NCI-H2029 (cell line): ENCODE measurements at places on chromosomes 2 and 18.
A peak's percentile ranks its signal among the peaks of the same experiment; 100 is the strongest.

- no peak for DNase-seq
These were observed 60.7 kb downstream of the LRRFIP1 start for GRCh38 chr2:237688081-237688480.

GRCh38 chr2:207257251-207258250 lies 91.8 kb upstream of the KLF7 start:
- DNase-seq, result peak; percentile 46

- DNase-seq, result no peak
These were observed 114.9 kb downstream of the SPP2 start for GRCh38 chr2:234165421-234165820.

- DNase-seq, result no peak
These were observed 40.1 kb upstream of the CAPN13 start for GRCh38 chr2:30847329-30847728.

DNA sequence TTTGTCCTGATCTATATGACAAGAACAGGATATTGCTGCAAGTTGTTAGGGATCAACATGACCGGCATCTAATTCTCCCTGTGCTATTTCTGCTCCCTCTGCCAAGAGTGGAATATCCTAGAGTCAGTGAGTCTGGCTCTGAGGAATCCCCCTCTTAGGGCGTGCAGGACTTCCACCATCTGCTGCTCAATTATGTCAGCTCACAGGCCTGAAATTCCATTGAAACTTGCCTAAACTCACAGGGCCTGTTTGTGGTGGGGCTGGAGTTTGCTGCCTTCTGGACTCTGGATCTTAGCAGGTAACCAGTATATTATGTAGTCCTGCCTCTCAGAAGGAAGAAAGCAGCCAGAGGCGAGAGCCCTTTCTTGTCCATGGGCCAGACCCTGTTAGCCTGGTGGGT lies 323.0 kb downstream of the TSN start:
- no peak for DNase-seq

- no peak for DNase-seq
These were observed 49.8 kb downstream of the PMS1 start for GRCh38 chr2:189834059-189834458.

DNA sequence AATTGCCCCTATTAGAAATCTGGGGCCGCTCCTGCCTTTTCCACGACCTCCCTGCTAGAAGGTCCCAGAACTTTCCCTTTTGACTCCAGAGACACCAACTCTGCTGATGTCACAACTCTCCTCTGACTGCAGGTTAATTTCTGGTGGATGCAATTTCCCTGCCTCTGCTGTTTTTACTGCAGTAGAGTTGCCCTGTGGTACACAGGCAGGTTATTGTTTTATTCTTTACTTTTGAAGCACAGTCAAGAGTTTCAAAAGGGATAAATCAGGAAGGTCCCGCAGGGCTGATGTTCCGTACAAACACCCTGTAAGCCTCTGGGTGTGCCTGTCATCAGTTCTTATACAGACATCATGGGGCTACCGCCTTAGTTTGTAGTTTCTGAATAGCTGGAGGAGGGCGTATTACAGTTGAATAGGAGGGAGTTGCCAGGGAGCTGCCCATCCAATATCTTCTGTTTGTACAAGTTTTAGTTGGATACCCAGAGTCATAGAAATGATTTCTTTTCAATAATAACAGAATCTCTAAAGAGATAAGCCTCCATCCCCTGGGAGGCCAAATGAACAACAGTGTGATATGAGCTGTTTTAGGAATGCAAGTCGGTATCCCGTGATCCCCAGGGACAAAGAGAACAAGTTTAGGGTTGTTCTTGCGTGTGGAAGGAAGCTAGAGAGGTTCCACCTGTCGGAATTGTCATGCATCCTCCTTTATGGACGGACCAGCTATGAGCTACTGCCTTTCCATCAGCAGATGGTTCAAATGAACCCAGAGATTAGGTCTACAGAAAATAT lies 108.4 kb upstream of the COPS8 start:
- DNase-seq, result no peak

DNA sequence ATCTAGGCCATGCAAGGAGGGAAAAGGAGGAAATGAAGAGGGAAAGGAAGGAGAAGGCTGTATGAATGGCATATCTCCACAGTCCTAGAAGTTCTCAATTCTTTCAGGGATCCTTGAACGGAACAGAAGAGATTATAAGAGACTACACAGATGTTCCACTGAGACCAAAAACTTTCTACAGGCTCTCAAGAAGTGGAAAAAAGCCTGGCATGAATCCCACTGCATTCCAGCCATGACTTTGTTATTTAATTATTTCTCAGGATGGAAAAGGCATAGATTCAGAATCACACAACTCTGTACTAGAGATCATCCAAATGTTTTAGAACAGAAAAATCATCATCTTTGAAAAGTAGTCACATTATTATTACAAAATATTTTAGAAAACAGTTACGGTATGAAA lies 131.7 kb upstream of the CDH20 start:
- no peak for DNase-seq

- DNase-seq, result no peak
These were observed 1186.9 kb downstream of the DSC3 start for GRCh38 chr18:29855637-29856036.

DNA sequence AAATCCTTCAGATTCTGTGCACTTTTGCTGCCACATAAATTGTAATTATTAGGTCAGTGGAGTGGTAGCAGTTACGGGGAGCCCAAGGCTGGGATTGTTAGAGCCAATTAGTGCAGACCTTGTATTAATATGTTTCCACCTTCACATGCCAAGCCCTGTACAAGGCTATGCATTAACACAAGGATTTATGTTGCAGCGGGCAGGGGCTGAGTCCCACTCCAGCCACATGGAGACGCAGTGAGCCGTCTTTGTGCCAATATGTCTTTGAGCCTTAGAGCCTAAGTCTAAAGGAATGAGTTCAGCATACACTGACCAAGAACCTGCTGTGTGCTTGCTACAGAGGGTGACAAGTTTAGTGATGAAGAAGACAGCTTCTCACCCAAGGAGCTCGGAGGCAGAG lies 238.2 kb downstream of the TSN start:
- no peak for DNase-seq

DNA sequence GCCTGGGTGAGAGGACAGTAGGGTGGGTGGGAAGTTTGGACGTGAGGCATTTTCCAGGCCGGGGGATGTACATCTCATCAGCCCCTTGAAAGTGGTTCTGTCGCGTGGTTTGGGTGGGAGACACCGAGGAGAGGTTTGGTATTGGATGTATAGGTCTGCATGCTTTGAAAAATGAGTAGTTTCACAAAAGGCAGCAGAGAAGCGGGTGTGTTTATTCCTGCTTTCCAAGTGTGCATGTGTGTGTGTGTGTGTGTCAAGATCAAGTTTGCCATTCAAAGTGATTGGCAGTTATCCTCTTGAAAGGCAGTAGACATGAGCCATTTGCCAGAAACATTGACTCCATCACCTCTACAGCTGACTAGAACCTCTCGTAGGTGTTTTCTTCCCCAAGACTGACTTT lies 423.1 kb upstream of the POU3F3 start:
- DNase-seq, result no peak

DNA sequence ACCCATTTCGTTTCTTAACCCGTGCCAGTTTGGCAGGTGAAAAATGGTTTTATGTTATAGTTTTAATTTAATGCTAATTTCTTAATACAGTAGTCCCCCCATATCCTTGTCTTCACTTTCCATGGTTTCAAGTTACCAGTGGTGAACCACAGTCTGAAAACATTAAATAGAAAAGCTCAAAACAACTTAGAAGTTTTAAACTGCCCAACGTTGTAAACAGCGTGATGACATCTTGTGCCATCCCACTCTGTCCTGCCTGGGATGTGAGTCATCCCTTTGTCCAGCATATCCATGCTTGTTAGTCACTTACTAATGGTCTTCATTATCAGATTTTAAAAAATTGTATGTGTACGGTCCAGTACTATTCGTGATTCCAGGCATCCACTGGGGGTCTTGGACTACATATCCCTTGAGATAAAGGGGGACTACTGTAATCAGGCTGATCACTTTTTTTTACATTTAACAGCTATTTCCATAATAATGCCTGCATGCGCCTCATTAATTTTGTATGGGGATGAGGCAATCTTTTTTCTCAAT lies 31.9 kb downstream of the SLC66A3 start:
- DNase-seq, result no peak

GRCh38 chr2:188050726-188051125 lies 240.9 kb upstream of the GULP1 start:
- DNase-seq, result no peak

GRCh38 chr2:121833358-121833723 lies 77.9 kb downstream of the TSN start:
- DNase-seq, result no peak

DNA sequence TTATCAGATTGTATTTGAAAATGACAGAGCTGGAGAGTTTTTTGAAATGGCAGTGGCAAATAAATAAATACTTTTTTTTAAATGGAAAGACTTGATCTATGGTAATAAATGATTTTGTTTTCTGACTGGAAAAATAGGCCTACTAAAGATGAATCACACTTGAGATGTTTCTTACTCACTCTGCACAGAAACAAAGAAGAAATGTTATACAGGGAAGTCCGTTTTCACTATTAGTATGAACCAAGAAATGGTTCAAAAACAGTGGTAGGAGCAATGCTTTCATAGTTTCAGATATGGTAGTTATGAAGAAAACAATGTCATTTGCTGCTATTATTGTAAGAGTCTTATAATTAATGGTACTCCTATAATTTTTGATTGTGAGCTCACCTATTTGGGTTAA lies 30.9 kb downstream of the CD28 start:
- no peak for DNase-seq

DNA sequence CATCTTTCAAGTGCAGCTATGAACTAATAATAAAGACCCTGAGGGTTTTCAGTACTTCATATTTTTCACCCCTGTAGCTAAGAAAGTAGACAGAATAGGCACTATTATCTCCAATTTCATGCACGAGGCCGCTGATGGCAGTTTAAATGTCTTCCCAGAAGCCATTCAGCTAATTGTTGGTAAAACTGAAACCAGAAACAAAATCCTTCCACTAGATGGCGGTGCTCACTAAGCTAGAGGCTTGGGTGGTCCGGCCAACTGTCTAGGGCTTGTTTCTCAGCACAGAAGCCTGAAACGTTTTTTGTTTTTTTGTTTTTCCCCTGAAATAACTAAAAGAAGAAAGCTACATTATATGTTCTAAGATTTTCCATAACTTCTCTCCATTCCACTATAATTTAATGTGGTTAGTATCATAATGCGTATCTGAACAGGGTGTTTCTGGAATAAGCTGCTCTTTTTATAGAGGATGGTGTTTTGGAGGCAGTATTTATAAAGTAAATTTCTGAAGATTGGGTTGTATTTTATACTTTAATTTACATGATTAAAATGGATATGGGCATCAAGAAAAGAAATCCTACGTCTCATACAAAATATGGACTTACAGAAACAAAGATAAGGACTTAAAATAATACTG lies 159.4 kb downstream of the PIK3C3 start:
- peak; percentile 55 for DNase-seq

DNA sequence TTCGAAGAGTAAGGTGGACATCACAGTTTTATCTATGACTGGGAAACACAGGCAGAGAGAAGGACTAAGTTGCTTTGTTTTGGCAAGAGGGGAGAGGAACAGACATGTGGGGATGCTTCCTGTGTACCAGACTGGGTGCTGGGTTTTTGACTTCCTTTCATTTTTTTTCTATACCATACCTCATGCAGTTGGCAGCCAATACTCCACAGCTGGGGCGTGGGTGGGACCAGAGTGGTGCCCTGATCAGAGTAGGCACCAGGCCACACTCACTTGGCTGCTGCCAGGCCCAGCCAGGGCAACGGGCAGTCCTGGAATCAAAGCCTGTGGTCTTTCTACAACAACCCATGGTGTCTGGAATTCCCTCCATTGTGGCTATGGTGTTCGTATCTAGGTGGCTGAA lies 45.2 kb downstream of the SH3RF3 start:
- DNase-seq, result no peak

DNA sequence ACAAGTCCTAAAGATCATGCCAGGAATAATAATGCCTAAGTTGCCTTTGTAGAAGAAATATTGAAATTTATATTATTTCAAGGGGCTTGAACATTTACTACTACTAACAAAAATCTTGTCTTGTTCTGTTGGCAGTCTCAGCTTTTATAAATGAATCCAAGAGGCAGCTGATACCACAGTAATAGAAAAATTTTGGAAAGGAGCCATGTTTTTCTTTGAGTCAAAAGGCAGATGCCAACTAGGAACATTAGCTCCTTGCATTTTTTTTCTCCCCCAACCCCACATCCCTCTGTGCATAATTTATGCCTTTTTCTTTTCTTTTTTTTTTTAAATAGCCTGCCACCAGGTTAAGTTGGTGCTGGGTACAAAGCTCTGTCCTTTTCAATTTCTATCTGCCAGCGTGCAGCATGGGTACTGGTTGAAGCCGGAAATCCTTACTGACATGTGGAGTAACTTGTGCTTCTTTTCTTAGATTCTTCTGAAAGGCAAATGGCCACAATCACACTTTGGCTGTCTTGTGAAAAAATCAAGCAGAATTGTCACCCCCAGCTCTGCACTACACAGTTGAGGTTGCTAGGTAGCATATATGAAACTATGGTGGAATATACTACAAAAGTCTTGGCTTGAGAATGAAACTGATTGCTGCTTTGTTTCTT lies 98.8 kb downstream of the RHBDD1 start:
- no peak for DNase-seq

DNA sequence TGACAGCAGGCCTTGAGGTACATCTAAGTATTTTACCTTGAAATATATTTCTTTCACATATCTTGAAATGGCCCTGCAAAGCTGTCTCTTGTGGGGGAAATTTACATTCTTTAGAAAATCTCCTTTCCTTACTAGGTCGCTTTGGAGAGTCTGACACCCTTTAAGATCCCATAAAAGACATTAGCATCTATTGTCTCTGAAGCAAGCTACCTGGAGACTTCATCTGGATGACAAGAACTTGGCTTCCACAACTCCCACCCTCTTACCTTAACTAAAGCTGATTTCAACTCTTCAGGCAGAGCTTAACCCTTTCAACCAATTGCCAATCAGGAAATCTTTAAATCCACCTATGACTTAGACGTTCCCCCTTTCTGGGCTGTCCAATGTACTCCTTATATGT lies 219.3 kb downstream of the PIEZO2 start:
- DNase-seq, result no peak

GRCh38 chr2:149489452-149489851 lies 98.1 kb downstream of the MMADHC start:
- DNase-seq, result no peak

- DNase-seq, result no peak
These were observed 51.7 kb upstream of the SATB2 start for GRCh38 chr2:199509403-199509802.

- no peak for DNase-seq
These were observed 143.8 kb downstream of the FAM124B start for GRCh38 chr2:224258059-224258458.

- no peak for DNase-seq
These were observed 140.2 kb downstream of the TWIST2 start for GRCh38 chr2:238988105-238988504.

DNA sequence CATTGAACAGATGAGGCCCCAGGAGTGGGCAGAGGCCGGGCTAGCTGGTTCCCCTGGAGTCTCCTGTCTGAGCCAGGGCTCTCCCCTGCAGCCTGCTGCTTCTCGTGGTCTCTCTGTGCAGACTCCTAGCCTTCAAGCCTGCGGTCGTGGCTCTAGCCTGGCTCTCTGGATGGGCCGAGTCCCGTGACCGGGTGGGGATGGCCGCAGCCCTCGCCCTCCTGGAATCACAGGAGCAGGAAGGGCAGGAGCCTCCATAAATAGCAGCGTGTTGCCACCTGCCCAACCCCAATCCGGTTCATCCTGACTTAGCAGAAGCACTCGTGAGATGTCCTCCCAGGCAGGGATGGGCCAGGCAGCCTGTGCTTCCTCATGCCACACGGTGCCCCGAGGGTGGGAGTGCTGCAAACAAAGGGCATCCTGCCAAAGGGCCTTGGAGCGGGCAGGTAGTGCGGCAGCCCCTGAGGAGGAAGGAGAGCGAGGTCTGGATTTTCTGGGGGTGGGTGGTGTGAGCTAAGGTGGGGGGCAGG lies 43.9 kb downstream of the FOSL2 start:
- peak; percentile 12 for DNase-seq

- DNase-seq, result no peak
These were observed 45.3 kb downstream of the LRRFIP1 start for GRCh38 chr2:237672731-237673129.
